ENCODE measurements at places on chromosomes 1 and 21.

- DNase-seq: no peak
These were observed 26.1 kb downstream of the PCAT6 start for GRCh38 chr1:202836623-202837403.

DNA sequence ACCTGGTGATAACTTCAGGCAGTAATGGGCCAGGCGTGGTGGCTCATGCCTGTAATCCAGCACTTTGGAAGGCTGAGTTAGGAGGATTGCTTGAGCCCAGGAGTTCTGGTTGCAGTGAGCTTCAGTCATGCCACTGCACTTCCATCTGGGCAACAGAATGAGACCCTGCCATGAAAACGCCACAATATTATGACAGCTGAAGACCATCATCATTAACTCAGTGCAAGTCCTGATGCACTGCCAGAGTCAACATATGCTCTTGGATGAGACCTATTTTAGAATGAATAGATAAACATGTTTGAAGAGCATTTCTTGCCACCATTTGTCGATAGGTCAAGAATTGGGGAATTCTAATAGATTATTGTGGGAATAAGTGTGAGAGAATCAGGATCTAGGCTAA lies 26.4 kb downstream of the HENMT1 start:
- no peak for DNase-seq

DNA sequence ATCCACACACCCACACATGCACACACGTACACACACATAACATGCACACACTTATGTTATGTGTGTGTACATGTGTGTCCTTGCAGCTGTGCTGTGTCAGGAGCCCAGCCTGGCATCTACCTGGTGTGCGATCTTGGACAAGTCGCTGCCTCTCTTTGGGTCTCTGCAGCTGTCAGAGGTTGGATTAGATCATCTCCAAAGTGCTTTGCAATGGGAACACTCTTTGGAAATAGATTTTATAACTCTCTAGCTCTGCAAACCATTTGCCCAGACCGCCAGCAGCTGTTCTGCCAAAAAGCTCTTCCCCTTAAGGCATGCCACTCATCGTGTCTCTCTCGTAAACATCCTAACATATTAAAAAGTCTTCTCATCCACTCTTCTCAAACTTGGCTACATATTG lies 4.7 kb downstream of the PKP1 start:
- no peak for DNase-seq

DNA sequence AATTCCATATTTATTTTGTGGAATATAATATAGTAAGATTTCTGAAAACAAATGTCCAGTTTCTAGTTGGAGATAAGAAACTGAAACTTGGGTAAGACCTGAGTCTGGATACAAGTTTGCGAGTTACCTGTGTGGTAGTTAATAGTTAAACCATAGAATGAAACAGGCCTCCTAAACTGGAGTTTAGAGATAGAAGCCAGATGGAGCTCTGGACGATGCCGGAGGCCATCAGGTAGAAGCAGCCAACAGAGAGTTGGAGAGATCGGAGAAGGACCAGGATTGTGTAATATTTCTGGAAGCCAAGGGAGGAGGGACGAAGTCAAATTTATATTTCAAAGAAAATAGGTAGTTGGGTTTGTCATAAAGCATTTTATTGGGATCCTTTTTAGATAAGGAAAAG lies 45.1 kb downstream of the ARID1A start:
- DNase-seq: no peak

DNA sequence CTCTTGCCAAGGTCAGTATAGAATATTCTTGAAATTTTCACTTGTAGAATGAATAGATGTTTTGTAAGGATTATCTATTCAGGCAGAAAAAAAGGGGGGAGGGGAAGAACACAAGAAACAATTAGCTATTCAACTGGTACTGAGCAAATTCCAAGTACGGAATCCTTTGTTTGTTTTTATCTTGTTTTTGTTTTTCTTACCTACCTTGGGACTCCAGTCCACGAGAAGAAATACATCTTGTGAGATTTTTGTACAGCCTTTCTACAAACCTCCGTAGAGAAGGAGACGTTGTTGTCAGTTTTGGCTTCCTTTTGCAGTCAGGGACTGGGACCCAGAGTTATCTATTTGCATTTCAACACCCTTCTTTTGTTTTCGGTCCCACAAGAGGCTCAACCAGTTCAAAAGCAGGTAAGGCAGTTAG lies 36.0 kb downstream of the ZNF281 start:
- DNase-seq: no peak
